RCC 7860 (cell line): ENCODE measurements at places on chromosomes 1 and 21.

DNA sequence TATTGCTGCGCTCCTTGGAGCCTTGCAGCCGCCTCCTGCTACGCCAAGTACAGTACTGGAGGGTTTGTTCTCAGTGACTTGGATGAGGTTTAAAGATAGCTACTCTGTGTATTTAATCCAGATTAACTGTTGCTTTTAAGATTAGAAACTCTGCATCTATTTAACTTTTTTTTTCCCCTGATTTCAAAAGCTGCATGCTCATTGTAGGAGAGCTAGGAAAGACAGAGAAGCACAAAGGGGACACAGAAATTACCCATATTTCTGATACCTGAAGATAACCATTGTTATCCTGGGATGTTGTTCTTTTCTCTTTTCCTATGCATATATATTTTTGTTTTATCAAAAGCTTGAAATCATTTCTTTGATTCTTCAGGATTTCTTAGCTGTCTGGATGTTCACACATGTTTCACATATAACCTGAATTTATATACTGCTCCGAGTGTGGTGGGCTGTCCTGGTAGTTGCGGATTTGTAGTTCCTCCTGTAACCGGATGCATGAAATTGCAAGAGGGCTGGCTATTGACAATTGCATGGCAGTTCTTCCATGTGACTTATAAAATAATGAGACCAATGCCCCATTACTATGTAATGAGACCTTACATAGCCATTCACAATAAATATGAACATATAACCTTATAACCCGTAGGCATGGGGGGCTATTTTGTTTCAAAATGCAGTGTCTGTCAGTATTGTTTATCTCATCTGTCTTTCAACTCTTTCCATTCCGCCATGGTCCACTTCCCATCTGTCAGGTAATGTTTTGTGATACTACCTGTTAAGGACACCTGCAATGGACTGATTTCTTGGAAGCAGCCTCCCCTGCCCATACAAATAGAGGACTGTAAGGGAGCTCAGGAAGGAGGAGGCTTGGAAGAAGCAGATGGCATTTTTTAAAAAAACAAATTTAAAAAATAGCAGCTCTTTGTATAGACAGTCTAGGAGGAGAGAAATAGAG, 1.4 kb downstream of the RAVER2 start:
- DNase-seq, result no peak

DNA sequence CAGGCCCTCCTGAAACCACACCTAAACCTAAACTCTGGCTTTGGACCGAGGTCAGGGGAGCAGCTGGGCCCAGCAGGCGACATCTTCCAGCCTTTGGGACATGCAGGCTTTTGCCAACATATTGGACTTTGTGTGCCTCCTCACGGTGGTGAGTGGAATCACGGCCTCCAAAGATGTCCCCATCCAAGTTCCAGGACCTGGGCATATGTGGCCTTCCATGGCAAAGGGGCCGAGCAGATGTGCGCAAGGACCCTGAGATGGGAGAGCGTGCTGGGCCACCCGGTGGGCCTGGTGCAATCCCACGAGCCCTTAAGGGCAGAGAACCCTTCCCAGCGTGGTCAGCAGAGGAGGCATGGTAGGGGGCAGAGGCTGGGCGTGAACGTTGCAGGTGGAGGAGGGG, 160.8 kb upstream of the C1orf174 start:
- no peak for DNase-seq

- DNase-seq, result no peak
Measured at GRCh38 chr1:170225781-170226530, 80.2 kb downstream of the NTMT2 start.

DNA sequence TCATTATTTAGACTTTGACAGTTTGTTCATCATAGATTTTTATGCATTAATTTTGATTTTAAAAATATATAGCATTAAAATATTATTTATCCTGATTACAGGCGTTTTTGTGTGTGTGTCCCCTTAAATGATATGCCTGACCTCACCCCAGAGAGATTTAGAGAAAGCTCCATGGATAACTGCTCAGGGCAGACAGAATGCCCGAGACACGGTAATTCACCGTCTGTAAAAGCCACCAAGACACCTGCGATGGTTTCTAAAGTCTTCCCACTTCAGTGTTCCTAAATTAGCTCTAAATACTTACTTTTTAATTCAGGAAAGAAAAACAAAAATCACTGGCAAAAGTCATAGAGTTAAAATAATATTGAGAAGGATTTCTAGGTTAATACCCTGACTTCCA, 350.6 kb upstream of the RUNX1 start:
- no peak for DNase-seq

GRCh38 chr1:94730450-94730849, 89.7 kb upstream of the SLC44A3 start:
- no peak for DNase-seq

GRCh38 chr21:32386195-32386870, 6.5 kb downstream of the URB1 start:
- DNase-seq, result peak; percentile 19

GRCh38 chr1:33424205-33424604, 6.7 kb downstream of the PHC2 start:
- DNase-seq, result no peak

GRCh38 chr1:165844933-165845332, 17.5 kb downstream of the UCK2 start:
- no peak for DNase-seq

DNA sequence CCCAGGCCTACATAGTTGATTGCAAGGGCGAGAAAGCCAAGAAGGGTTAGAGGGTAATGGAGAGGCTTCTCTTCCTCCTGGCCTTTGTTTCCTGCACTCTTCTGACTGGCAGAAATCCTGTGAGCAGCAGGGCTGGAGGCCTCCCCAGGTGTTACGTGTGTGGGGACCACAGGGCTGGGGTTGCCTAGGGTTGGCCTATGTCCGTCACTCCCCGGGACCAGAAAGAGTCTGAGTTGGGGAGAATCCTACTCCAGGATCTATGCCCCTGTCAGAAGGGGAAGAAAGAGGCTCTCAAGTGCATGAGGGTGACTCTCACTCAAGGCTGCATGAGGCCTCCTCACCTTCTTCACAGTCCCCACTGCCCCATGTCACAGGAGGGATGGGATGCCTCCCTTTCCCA, 38.5 kb downstream of the IGFN1 start:
- DNase-seq, result no peak

DNA sequence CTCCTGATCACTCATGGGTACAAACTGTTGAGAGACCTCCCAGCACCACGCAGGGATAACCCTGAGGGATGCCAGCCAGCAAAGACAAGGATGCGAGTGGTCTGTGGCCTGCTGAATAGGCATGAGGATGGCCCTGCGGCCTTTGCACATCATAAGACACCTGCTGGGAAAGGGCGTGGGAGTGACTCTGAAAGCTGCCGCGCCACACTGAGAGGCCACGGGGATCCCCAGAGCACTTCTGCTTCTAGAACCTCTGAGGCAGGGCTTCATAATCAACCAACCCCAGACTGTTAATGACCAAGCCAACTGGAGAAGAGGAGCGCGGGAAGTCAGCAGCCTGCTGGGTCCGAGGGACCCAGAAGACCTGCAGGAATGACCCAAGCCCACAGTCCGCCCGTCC, 73.8 kb downstream of the SH3BGR start:
- DNase-seq, result no peak

GRCh38 chr1:114021665-114022099, 42.4 kb downstream of the OLFML3 start:
- no peak for DNase-seq

DNA sequence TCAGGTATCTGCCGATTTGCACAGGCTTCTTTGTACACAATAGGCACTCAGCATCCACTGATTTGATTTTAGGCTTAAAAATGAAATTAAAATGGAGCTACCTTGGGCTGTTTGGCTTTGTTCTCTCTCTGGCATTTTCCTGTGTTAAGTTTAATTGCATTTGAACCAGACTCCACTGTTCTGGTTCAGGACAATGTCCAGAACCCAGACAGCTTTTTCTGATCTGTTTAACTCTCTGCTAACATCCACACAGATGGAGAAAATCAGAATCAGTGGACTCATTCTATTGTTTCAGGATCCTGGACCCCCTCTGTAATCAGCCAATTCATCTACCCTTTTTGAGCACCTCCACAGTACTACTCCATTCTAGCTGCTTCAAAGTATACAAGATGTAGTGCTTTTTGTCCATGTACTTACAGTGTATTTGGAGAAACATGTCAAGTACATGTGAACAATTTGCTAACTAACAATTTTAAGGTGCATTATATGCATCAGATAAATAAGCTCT, 248.1 kb downstream of the PTBP2 start:
- DNase-seq, result no peak

GRCh38 chr1:247385283-247385682, 30.7 kb upstream of the NLRP3 start:
- DNase-seq, result no peak

- no peak for DNase-seq
Measured at GRCh38 chr1:172824209-172824608, 165.3 kb downstream of the FASLG start.
